Kasumi-1 (cell line): ENCODE measurements at places on chromosomes 5 and 9.

- DNase-seq = no peak
These were observed 71.5 kb downstream of the ELAVL2 start for GRCh38 chr9:23754551-23754950.

GRCh38 chr5:37831821-37832534 lies 7.9 kb downstream of the GDNF start:
- DNase-seq = no peak

DNA sequence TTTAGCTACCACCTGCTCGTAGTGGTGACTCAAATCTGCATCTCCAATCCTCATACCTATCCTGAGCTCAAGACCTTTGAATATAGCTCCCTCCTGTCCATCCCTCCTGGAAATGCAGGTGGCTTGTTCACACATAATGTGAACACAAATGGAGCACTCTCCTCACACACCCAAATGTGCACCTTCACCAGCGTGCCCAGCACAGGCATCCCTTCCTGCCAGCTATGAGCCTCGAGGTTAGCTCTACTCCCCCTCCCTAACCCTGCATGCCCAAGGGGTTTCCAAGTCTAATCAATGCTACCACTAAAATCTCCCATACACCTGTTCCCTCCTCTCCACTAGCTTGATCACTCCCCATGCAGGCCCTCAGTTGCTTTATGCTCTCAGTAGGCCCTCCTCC lies 2.2 kb upstream of the TGFBI start:
- no peak for DNase-seq

- no peak for DNase-seq
These were observed 80.3 kb upstream of the FST start for GRCh38 chr5:53399926-53400697.

DNA sequence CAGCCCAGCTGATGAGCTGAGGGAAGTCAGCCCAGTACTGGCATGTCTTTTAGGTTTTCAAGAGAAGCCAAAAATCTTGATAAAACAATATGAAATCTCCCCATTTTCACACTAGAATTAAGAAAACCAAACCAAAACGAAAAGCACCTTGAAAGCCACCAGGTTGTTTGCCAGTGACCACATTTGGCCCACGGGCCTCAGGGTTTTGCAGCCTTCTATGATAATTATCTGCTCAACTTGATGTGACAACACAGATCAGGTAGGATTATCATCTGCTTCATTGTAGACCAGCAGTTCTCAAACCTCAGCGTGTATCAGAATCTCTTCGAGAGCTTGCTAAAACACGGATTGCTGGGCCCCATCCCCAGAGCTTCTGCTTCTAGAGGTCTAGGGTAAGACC lies 101.4 kb downstream of the GALNT10 start:
- DNase-seq = no peak
